ENCODE measurements at places on chromosomes 7 and 10. TPM values are rescaled to one million over a fixed set of nuclear protein-coding genes. Genes with fewer than 3 reads are reported as not detected.

Gene LIPJ
- total RNA-seq = not detected

Gene BMPER
- not detected for total RNA-seq

Gene RAPGEF5
- total RNA-seq = 6.0 TPM

- H3K4me1 ChIP-seq = no peaks in the 10 kb centered on the region
- DNase-seq = no peak
- H3K4me3 ChIP-seq = no peak overlapping the region
- peaks cover 9% of the 10 kb centered on the region for H3K27me3 ChIP-seq
- no peaks in the 10 kb centered on the region for H3K36me3 ChIP-seq
Observed at GRCh38 chr10:43086321-43086942, 9.6 kb downstream of the RET start.

- peak; percentile 9 for DNase-seq
- H3K4me3 ChIP-seq = peak overlapping the region; percentile 17
- H3K4me1 ChIP-seq = peaks cover 20% of the 10 kb centered on the region
Observed at GRCh38 chr7:102170393-102170970, 116.2 kb upstream of the SH2B2 start.

GRCh38 chr7:46545790-46546189, 624.7 kb upstream of the IGFBP3 start:
- no peaks in the 10 kb centered on the region for H3K36me3 ChIP-seq
- H3K27ac ChIP-seq = no peak overlapping the region
- H3K4me3 ChIP-seq = no peak overlapping the region
- DNase-seq = no peak
- no peaks in the 10 kb centered on the region for H3K27me3 ChIP-seq

DNA sequence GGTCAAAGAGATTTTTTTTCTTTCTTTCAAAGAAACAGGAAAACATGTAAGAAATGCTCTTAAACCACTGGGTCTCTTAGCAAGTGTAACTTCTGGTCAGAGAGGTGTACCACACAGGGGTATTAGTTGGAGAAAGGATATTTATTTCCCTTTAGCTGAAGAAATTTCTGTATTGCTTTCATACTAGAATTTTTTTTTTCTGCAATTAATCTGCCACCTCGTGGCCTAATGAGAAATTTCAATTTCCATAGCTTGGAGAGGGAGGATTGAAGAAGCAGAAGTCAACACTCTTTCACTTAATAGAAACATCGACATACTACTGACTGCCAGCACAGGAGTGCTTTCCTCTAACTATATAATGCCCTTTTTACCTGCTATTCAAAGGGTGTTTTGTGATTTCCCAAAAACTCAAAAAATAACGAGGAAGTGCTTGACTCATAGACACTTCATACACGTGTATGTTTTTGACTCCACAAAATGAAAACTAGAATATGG, 177.6 kb upstream of the NAMPT start:
- H3K4me3 ChIP-seq = no peak overlapping the region
- H3K36me3 ChIP-seq = peaks cover 7% of the 10 kb centered on the region
- DNase-seq = peak; percentile 14
- H3K4me1 ChIP-seq = no peaks in the 10 kb centered on the region
- H3K27ac ChIP-seq = no peak overlapping the region

DNA sequence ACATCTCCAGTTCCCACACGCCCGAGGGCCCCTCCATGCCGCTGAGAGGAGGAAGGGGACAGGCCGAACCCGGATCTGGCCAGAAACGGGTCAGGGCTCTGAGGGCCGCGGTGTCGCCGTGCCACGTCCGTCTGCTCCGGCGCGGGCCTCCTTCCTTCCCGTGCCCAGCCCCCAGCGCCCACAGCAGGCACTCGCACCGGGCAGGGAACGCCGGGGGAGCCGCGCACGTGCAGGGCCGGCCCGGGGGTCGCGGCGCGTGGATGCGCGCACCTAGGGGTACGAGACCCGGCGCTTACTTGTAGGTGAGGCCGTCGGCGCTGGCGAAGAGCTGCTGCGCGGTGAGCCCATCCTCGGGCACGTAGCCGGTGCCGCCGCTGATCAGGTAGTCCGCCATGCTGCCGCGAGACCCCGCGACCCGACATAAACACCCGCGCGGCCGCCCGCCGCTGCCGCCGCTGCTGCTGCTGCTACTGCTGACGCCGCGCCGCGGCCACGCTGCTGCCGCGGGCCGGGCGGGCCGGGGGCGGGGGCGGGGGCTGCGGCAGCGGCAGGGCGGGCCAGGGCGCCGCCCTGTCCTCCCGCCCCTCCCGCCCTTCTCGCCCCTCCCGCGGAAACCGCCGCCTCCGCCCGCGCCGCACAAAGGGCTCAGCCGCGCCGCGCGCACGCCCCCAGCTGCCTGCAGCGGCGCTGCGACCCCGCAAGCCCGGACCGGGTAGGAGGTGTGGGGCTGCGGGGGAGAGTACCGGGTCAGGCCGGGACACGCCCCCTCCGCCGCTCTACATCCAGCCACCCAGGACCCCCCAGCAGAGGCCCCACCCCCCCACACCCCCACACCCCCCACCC, 4.1 kb downstream of the IMPDH1 start:
- H3K4me3 ChIP-seq = peak overlapping the region; percentile 87
- H3K27me3 ChIP-seq = peaks cover 34% of the 10 kb centered on the region
- no peak overlapping the region for H3K27ac ChIP-seq
- no peaks in the 10 kb centered on the region for H3K36me3 ChIP-seq

GRCh38 chr7:36497775-36498174, 108.1 kb downstream of the ANLN start:
- H3K27ac ChIP-seq = no peak overlapping the region
- H3K4me3 ChIP-seq = no peak overlapping the region
- no peaks in the 10 kb centered on the region for H3K36me3 ChIP-seq
- no peaks in the 10 kb centered on the region for H3K27me3 ChIP-seq
- no peak for DNase-seq

GRCh38 chr10:12727832-12728215, 273.7 kb downstream of the CCDC3 start:
- H3K27me3 ChIP-seq = no peaks in the 10 kb centered on the region
- no peaks in the 10 kb centered on the region for H3K36me3 ChIP-seq
- no peak for DNase-seq
- H3K4me3 ChIP-seq = no peak overlapping the region

DNA sequence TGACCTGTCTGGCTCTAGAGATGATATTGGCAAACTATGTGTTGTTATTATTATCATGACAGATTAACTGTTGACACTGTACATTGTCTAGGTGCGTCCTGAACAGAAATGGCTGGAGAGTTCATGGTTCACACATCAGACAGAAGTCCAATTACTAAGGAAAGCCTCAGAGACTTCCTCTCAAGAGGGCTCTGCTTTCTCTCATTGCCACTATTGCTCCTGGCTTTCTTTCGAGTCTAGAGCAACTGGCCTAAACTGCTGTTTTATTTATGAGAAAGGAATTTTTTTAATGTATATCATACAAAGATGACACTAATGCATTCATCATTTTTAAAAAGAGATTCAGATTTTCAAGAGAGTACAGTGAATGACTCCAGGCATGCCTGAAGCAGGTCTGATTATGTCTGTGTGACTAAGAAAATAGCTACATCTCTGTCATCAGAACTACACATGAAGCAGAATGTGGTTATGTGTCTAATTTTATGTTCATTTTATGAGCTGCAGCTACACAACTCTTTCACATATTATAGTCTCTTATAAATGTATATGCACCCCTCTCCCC, 30.4 kb downstream of the NRCAM start:
- no peak overlapping the region for H3K4me3 ChIP-seq
- no peak for DNase-seq
- H3K27me3 ChIP-seq = no peaks in the 10 kb centered on the region
- H3K36me3 ChIP-seq = no peaks in the 10 kb centered on the region
- H3K27ac ChIP-seq = no peak overlapping the region
- peaks cover 41% of the 10 kb centered on the region for H3K4me1 ChIP-seq

- H3K36me3 ChIP-seq = no peaks in the 10 kb centered on the region
- no peak overlapping the region for H3K4me3 ChIP-seq
- DNase-seq = no peak
- no peaks in the 10 kb centered on the region for H3K27me3 ChIP-seq
- H3K4me1 ChIP-seq = no peaks in the 10 kb centered on the region
Observed at GRCh38 chr7:108072116-108072515, 58.0 kb downstream of the LAMB4 start.

DNA sequence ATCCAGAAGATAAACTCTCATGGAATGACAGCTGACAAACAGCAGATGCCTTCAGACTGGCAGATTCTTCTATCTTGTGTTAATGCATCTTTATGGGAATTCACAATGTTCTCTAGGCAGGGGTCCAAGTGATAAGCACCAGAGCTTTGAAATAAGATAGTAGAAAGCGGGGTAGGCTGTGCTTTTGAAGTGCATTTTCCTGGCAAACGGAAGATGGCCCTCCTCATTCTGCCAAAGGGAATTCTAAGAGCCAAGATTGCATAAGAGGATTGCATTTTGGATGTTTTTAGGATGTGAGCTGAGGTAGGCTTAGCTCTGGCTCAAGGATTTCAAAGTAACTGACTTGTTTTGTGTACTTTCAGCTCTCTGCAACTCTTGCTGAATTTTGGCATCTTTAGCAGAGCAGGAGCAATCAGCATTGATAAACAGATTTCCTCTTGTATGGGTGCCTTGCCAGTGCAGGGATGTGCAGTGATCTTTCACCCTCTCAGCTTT, 298.5 kb upstream of the KLF6 start:
- peaks cover 19% of the 10 kb centered on the region for H3K4me1 ChIP-seq
- H3K27ac ChIP-seq = no peak overlapping the region
- no peak for DNase-seq
- H3K36me3 ChIP-seq = no peaks in the 10 kb centered on the region
- H3K4me3 ChIP-seq = no peak overlapping the region

DNA sequence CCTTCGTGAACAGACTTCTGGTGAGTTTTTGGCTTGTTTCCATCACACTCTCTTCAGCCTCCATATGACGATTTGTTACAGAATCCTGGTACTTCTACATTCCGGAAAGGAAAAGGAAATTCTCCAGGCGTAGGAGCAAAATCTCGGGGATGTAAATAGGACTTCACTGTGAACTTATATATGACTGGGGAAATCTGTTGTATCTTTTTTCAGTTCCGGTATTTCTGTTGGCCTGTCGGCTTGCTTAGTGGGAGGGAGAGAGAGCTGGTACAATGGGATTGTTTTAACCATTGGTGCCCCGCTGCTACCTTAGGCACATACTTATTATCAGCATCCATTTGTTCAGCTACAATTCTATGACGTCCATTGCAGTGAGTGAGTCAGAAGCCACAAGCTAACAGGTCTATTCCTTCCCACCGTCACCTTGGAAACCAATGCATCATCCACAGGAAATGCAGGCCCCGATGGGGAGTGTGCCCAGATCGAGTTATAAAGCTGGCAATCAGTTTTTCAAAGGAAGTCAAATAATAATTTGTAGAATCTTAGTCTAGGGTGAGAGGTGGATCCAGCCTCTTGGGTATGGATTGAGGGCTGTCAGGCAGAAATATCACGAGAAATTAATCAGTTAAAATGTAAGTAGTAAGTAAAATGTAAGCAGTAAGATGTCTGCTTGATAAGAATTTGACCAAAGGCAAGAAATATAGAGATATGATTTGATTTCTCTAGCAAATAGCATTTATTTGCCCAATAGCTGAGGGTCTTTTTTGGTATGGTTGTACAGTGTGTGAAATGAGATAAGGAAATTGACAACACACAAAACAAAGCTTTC, 92.0 kb upstream of the MKLN1 start:
- H3K27me3 ChIP-seq = no peaks in the 10 kb centered on the region
- H3K36me3 ChIP-seq = no peaks in the 10 kb centered on the region
- H3K27ac ChIP-seq = no peak overlapping the region
- DNase-seq = no peak
- H3K4me3 ChIP-seq = no peak overlapping the region

DNA sequence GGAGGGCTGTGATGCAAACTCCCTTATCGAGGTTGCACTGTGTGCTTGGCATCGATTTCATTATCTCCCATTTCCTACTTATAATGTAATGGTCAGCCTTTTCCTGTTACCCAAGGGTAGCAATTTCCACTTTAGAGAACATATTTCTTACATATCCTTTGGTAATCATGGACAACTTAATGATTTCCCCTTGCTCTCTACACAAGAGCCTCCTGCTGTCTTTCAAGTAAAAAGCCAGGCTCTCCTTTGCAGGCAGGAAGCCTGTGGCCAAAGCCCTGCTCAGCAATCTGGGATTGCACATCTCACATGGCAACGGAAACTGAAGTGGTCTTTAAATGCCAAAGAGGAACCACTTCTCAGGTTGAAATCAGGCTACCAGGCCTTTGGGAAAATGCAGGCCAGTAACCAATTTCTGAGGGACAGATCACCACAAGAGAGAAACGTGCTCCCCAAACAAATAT, 86.7 kb upstream of the IKZF1 start:
- no peaks in the 10 kb centered on the region for H3K4me1 ChIP-seq
- no peaks in the 10 kb centered on the region for H3K36me3 ChIP-seq
- no peaks in the 10 kb centered on the region for H3K27me3 ChIP-seq
- H3K4me3 ChIP-seq = no peak overlapping the region
- DNase-seq = no peak
- no peak overlapping the region for H3K27ac ChIP-seq

GRCh38 chr7:33849004-33849403, 56.3 kb upstream of the BMPER start:
- H3K27me3 ChIP-seq = peaks cover 2% of the 10 kb centered on the region
- DNase-seq = no peak
- no peaks in the 10 kb centered on the region for H3K4me1 ChIP-seq
- no peak overlapping the region for H3K27ac ChIP-seq
- H3K4me3 ChIP-seq = no peak overlapping the region

- no peak for DNase-seq
- peaks cover 5% of the 10 kb centered on the region for H3K36me3 ChIP-seq
- H3K27me3 ChIP-seq = no peaks in the 10 kb centered on the region
- no peak overlapping the region for H3K4me3 ChIP-seq
- peaks cover 9% of the 10 kb centered on the region for H3K4me1 ChIP-seq
Observed at GRCh38 chr7:47647181-47647917, 65.4 kb upstream of the TNS3 start.

DNA sequence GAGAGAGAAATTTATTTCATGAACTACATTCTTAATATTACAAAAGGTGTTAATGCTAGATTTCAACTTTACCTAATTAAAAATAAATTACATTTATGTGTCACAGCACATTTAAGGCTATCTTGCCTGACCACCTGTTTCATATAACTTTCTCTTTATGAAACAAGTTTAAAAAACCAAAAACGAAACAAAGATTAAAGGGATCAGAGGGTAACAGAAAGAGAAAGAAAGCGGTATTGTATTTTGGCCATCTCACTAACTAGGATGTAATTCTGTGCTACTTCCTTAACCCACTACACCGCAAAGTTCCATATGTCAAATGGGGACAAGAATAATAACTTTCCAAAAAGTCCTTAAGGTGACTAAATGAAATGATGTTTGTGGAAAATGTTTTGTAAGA, 6.3 kb upstream of the RHOBTB1 start:
- H3K36me3 ChIP-seq = no peaks in the 10 kb centered on the region
- no peaks in the 10 kb centered on the region for H3K4me1 ChIP-seq
- no peak for DNase-seq
- no peaks in the 10 kb centered on the region for H3K27me3 ChIP-seq

DNA sequence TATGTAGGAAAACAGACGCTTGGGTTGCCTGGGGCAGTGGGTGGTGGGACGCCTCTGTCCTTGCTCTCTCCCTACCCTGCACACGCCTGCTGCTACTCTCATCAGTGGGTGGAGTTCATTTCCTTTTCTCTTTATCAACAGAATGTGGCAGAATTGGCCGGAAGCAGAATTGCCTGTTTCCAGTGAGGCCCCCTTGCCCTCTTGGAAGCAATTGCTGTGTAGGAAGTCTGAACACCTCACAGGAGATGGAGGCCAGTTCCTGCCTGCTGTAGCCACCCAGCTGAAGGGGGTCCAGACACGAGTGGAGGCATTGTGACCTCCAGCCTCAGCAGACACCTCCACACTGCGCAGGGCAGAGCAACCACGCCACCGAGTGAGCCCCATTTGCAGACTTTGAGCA, 331.6 kb upstream of the ZNF32 start:
- H3K36me3 ChIP-seq = no peaks in the 10 kb centered on the region
- DNase-seq = no peak
- H3K27me3 ChIP-seq = no peaks in the 10 kb centered on the region
- peaks cover 12% of the 10 kb centered on the region for H3K4me1 ChIP-seq
- no peak overlapping the region for H3K27ac ChIP-seq
